Germinal center (tissue), 1 donor: ENCODE measurements at places on chromosomes 5 and 9.

- DNase-seq: no peak
These were observed 559.1 kb downstream of the CSNK1G3 start for GRCh38 chr5:124071039-124071438.

- DNase-seq: no peak
These were observed 87.0 kb upstream of the TLE1 start for GRCh38 chr9:81776390-81776789.

GRCh38 chr9:3224931-3225330, 300.9 kb downstream of the RFX3 start:
- DNase-seq: no peak

GRCh38 chr5:14475045-14475444, 106.5 kb upstream of the OTULINL start:
- DNase-seq: no peak
